ENCODE measurements at places on chromosomes 11 and 22.

DNA sequence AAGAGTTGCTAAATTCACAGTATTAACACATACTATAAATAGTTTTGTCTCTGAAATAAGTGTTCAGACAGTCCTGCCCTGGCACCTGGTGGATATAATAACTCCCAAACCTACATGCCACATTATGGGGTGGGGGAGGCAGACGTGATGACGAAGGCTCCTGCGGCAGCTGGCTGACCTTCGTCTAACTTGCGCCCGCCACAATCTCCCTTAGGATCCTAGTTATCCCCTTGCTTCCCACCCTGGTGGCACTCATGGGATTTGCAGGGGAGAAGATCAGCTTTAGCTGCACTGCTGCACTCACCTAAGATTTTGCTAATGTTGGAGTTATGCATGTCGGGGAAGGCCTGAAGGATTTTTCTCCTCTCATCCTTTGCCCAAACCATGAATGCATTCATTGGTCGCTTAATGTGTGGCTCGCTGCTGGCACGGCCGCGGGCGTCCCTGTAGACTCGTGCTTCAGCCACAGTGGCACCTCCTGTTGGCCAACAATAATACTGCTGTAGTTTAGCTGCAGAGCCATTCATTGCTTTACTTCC, 367.6 kb downstream of the SOX6 start:
- peak; percentile 19 for DNase-seq

- no peak for DNase-seq
Measured at GRCh38 chr11:82980292-82980691, 78.8 kb downstream of the DDIAS start.

DNA sequence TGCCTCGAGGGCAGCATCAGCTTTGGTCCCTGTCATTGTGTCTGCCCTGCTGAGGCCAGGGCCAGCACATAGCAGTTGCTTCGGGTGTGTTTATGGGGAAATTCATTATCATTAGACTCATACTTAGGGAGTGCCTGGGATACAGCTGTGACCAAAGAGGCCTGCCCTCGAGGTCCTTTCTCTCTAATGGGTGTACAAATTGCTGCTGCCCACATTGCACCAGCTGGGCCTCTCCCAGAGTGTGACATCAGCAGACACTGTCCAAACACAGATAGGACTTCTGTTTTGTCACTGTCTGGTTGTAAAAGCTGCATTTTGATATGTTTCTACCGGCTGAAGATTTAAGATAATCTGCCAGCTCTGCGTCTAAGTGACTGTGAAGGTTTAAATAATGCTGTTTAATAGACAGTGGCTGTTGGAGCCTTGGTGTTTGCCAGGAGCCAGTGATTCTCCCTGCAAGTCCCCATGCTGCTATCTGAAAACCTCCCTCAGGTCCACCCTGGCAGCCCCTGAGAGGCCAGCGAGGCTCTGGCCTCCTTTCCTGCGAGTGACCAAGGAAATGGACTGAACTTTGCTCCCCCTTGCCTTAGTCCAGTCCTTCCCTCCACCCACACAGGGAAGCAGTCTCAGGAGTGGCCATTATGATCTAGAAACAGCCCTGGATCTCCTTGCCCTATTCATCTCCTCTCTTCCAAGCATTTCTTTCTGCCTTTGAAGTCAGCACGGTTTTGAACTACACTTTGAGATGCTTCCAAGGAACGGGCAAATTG, 505.2 kb downstream of the TBC1D22A start:
- DNase-seq, result no peak

- no peak for DNase-seq
Measured at GRCh38 chr11:12818333-12819015, 144.3 kb downstream of the TEAD1 start.

- DNase-seq, result no peak
Measured at GRCh38 chr11:128251140-128251539, 336.2 kb downstream of the ETS1 start.

GRCh38 chr22:44441401-44442185, 56.4 kb downstream of the RTL6 start:
- DNase-seq, result no peak

GRCh38 chr11:38680746-38681145, 2082.7 kb upstream of the RAG2 start:
- no peak for DNase-seq

Data from DMS53 (cell line).